ENCODE measurements at places on chromosomes 11 and 22.

DNA sequence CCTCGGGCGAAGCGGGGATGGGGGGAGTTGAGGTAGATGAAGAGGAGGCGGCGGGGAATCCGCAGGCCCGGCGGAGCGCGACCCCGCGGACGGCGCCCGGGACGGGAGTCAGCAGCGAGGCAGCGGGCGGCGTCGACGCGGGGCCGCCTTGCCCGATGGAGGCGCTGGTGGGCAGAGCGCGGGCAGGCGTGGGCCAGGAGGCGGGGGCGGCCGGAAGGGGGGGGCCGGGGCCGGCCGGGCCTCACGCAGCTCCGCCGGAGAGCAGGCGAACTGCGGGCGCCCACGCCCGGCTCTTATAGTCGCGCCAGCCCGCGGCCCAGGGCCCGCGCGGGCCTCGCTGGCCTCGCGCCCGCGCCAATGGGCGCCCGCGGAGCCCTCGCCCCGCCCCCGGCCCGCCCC lies at the start of gene IGF2:
TSS of gene IGF2 (minus strand) at position 267 of the 399 bp plus-strand sequence. CDS start 3,866 bp downstream, outside the sequence.
- peak; percentile 73 for DNase-seq

DNA sequence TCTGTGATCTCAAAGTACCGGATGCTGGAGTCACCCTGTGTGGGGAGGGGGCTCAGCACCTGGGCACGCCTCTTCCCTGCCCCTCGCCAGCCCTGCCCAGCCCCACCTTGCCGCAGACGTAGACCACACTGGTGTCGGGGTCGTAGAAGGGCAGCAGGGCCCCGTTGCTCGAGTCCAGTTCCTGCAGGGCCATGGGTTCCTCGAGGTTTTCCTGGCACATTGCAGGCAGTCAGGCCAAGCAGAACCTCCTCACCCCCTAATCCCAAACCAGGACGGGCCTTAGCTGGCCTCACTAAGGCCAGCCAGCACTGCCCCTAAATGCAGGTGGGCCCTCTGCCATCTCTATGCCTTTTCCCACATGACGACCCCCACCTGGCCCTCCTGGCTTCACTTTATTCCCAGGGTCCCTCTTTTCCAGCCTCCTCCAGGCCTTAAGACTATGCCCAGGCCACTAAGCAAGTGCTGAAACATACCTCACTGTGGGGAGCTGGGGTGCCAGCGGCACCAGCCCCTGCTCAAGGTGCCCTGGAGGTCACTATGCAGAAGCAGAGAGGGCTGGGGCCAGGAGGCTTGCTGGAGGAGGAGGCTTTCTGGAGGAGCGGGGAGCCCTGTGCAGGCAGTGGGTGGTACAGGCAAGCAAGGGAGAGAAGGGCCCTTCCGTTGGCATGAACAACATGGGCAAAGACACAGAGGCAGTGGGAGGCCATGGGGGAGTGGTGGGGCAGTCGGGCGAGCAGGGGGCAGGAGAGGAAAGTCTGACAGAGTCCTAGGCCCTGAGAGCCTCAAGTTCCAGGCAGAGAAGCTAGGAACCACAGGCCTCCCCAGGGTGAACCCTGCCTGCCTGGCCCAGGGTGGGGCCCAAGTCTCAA lies 2.8 kb downstream of the CORO1B start:
- DNase-seq: no peak

DNA sequence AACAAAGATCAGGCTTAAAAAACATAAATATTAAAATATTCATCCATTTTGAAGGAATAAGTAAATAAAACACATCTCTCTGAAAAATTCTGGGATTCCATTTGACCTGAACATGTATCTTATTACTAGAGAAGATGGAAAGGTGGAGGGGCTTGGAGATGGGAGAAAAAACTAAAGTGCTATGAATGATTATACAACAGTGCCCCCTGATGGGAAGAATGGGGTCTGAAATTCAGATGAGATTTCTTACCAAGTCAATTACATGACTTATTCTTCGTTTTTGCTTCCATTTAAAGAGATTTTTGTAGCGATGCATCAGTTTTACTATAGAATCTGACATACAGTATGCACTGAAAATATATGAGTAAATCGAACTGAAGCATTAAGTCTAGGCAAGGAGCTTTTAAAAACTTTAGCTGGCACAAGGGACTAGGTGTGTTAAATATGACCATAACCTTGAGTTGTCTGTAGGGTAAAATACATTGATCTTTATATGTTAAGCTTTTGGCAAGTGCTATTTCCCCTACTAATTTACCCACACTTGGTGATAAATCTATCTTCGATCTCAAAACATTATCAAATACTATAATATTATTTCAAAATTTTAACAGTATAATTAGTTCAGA lies 718.8 kb downstream of the CNTN5 start:
- DNase-seq: peak; percentile 23

DNA sequence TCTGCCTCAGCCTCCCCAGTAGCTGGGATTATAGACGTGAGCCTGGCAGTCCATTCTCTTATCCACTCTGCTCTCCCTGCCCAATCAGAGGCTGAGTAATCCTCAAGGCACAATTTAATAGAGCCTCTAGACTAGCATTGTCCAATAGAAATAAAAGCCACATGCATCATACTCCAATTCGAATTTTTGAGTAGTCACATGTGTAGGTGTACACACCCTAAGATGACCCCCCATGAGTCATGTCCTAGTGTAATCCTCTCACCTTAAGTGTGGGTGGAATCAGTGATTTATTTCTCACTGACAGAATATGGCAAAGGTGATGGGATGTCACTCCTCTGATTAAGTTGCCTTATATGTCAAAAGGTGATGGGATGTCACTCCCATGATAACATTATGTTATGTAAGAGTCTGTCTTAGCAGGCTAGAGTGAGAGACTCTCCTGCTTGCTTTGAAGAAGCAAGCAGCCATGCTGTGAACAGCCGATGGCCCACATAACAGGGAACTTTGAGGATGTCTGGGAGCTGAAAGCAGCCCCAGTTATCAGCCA lies 61.3 kb downstream of the MN1 start:
- DNase-seq: no peak

DNA sequence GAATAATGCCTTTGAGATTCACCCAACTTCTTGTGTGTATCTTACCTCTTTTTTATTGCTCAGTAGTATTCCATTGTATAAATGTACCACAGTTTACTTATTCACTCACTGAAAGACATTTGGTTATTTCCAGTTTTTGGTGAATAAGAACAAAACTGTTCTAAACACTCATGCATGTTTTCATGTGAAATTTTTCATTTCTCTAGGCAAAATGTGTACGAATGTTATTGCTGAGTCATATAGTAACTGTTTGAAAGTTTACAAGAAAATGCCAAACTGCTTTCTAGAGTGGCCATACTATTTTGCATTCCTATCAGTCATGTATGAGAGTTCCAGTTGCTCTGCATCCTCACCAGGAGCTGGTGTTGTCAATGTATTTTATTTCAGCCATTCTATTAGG lies 8.8 kb upstream of the EMSY start:
- no peak for DNase-seq

DNA sequence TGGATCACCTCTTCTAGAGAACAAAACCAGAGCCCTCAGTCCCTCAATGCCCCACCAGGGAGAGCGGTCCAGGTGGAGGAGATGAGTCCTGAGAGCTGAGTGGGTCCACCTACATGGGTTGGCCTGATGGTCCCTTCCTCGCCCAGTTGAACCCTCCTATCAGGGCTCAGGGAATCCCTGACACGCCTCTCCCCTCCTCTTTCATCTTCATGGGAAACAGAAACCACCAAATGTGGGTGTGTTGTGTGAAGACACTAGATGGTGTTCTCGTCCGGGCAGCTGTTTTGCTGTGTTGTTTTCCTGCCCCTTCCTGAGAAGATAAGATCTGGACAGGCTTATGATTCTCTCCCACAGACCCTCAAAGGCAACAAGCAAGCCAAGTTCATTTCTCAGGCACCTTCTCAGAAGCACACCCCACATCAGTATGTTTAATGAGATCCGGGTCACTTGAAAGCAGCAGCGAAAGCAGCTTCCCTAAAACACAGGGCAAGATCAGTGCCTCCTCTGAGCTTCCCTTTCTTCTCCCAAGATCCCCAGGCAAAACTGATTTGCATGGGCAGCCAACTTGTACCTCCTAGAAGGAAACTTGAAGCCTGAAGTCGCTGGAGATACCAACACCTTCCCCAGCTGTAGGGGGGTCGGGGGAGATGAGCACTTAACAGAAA lies 35.3 kb upstream of the POU2AF1 start:
- DNase-seq: no peak

GRCh38 chr11:45643598-45644260 lies 21.7 kb downstream of the CHST1 start:
- DNase-seq: no peak

GRCh38 chr11:28702450-28702790 lies 594.2 kb downstream of the METTL15 start:
- no peak for DNase-seq

DNA sequence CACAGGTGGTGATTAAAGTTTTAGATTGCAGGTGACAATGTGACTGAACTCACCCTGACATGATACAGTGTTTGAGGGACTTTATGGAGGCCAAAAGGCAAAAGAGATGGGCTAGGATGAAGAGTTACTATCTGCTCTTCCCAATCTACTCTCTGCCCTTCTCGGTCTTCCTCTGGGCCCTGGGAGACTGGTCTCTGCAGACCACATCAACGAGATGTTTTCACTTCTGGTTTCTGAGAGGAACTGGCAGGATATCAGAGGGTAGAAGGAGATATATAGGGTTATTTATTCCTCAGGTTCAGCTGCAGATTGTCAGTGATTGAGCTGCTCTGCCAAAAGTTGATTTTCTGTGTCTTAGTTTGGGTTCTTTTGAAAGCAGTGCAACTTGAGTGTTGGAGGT lies 32.4 kb upstream of the CD44 start:
- DNase-seq: no peak

DNA sequence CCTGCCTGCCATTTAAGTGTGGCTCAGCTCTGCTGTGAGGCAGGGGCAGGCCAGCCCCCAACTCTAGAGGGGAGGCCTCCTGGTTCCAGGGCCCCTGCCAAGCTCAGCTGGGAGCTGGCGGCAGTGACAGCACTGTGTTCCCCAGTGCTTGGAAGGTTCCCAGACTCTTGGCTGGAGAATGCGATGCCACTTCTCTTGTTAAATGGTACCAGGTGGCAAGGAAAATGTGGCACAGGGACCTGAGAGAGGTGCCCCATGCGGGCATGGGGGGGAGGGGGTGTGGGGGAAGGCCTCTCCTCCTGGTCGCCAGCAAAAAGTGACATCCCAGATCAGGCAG lies 8.4 kb upstream of the TNFRSF13C start:
- DNase-seq: peak; percentile 2

DNA sequence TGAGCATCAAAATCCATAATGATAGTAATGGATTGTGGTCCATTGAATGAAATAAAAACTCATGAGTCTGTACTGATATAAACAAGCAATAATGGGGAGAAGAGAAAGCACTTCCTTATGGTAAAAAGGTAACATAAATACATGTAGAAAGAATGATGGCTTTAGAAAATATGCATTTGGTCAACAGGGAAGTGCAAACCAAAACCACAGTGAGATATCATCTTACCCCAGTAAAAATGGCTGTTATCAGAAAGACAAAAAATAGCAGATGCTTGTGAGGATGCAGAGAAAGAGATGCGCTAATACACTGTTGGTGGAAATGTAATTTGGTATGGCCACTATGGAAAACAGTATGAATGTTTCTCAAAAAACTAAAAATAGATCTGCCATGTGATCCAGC lies 6.9 kb upstream of the MMP20 start:
- no peak for DNase-seq

GRCh38 chr11:2258501-2259465 lies 11.6 kb downstream of the ASCL2 start:
- no peak for DNase-seq

DNA sequence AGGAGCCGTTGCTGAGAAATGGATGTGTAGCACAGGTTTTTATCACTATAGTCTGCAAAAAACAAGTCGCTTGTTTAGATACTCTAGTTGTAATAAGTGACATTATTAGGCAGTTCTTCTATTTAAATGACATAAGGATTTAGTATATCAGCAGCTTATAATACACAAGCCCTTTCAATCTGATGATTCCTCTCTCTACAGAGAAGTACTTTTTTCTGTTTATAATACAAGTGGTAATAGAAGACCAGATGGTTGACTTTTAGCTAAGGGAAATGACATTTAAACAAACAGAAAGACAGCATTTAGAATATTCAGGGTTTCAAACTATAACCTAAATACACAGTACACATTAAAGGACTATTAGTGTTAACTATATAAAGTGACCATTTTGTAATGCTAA lies 60.4 kb downstream of the IMMP1L start:
- DNase-seq: no peak

DNA sequence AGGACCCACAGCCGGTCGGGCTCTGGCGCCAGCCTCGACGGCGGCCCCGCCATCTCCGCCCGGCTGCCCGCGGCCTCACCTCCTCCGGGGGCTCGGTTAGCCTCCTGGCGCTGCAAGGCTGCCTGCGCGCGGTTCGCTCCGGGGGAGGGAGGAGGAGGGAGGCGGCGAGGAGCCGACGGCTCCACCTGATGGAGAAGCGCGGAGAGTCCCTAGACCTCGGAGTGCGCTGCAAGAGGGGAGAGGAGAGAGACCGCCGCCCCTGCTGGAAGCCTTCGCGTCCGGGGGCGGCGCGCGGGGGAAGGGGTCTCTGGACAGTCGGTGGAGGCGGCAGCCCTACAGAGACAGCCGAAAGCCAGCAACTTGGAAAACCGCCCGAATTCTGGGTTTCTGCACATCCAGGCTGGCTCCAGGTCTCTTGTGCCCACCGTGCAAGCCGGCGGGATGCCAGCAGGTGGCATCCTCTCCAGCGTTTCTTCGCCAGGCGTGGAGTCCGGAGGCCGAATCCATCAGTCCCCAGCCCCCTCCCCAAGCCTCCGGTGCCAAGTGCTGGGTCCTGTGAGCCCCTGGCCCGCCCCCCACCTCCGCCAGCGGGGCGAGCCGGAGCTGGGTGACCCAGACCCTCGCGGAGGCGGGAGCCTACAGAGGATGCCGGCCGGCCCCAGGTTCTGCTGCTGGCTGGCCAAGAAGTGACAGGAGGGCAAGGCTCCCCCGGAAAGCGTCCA lies 2.9 kb upstream of the KIRREL3 start:
- DNase-seq: peak; percentile 95

- DNase-seq: no peak
Observed at GRCh38 chr11:106241601-106242257, 164.3 kb downstream of the AASDHPPT start.

DNA sequence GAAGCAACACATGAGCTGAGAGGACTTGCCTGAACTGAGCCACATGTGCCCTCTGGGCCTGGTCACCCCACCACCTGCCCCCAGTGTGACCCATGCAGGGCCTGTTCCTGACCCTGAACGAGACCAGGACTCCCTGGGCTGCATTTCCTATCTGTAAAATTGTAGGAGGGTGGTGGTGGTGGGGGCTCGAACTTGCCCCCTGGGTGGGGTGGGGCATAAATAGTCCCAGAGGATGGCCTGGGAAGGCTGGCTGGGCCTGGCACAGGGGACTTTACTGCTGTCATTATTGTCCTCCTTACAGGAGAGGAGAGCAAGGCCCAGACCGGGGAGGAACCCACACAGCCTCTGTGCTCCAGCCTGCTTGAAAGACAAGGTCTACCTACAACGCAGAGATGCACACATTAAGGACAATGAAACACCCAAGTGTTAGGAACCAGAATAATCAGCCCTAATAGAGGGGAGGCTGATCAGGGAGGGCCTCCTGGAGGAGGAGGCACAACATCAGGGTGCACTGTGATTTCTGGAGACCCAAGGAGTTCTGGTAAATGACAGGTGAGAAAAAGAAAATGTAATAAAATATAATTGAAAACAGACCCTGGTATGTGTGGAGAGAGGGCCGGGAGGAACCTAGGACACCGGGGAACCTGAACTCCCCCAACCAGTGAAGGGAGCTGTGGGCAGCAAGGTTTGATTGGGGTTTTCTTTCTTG lies 2.8 kb upstream of the AIFM3 start:
- no peak for DNase-seq

GRCh38 chr11:14725150-14725549 lies 81.5 kb downstream of the PDE3B start:
- DNase-seq: no peak
